Muscle of leg (tissue), 16 donors: ENCODE measurements at places on chromosomes 11 and 22.
A peak's percentile ranks its signal among the peaks of the same experiment; 100 is the strongest.

- no peak for DNase-seq
Observed at GRCh38 chr11:45855308-45855707, 8.0 kb downstream of the CRY2 start.

- DNase-seq = no peak
Observed at GRCh38 chr22:39935612-39936011, 24.6 kb upstream of the TMA7B start.

GRCh38 chr11:61912991-61913698 is 4.2 kb downstream of the RAB3IL1 start:
- peak; percentile 10 for DNase-seq

GRCh38 chr11:15942126-15942525 is 414.2 kb downstream of the SOX6 start:
- DNase-seq = no peak

- DNase-seq = peak; percentile 2
Observed at GRCh38 chr11:105265845-105266244, 126.3 kb upstream of the CARD18 start.

DNA sequence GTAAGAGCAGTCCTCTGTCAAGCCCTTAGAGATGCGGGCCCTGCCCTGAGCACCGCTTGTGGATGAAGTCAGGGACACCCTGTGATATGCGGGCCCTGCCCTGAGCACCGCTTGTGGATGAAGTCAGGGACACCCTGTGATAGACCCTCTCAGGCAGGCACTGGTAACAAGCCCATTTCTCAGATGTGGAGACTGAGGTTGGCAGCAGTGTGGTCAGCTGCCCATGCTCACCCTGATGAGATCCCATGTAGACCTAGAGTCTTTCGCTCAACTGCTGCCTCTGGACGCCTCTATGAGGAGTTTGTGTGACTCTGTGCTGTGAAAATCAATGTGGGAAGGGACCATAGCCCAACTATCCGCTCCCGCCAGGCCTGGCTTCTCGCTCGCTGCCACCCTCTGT is 58.8 kb upstream of the FADD start:
- DNase-seq = no peak

- no peak for DNase-seq
Observed at GRCh38 chr22:40684728-40685127, 5.4 kb downstream of the MCHR1 start.

- DNase-seq = no peak
Observed at GRCh38 chr22:46579751-46580449, 40.3 kb upstream of the GRAMD4 start.

DNA sequence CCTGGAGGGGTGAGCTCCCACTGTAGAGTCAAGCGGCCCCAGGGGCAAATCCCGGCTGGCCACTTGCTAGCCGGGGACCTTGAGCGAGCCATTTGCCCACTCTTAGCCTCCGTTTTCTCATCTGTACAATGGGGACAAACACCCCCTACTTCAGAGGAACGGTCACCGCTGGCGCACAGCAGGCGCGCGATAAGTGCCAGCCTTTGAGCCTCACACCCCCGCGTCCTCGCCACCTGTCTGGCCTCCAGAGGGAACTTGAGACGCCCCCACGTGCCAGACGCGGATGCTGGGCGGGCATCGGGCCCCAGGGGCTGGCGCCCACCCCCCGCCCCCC is 72.6 kb upstream of the TCF20 start:
- DNase-seq = no peak

- peak; percentile 89 for DNase-seq
Observed at GRCh38 chr11:86509588-86509974, 134.9 kb downstream of the CCDC81 start.

- DNase-seq = peak; percentile 20
Observed at GRCh38 chr11:135075740-135076139, 663.7 kb upstream of the B3GAT1 start.

DNA sequence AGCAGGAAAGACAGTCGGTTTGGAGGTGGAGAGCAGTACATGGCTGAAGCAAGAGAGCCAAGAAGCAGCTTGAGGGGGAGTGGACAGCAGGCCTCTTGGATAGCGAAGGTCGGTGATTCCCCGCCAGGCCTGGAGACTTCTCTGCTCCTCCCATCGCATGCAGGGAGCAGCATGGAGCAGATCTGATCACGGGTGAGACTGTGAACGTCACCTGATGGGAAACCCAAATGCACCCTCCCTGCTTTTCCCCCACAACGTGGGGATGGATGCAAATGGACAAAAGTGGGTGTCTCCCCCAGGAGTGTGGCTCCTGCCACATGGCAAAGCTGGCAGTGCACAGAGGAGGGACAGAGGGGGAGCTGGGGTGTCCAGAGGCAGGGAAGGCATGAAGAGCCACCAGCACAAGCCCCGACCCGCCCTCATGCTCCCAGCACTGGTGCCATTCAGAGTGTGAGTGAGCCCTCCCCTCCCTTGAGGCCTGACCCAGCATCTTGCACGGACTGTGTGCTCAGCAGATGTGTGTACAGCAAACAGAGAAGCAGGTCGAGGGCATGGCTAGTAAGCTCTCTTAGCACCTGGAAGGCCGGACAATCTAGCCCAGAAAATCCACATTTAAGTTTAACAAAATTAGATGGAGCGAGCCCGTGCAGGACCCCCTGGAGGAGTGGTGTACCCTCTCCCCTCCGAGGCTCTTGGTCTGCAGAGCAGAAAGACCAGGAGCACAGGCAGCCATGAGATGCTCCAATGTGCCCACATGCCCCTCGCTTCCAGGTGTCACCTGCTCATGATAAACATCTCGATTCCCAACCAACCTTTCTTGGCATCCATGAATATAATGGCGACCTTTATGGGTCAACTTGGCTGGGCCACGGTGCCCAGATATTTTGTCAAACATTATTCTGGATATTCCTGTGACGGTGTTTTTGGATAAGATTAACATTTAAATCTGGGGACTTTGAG is 661.7 kb downstream of the TBC1D22A start:
- no peak for DNase-seq

GRCh38 chr11:86145439-86146156 is 76.7 kb upstream of the PICALM start:
- peak; percentile 37 for DNase-seq

DNA sequence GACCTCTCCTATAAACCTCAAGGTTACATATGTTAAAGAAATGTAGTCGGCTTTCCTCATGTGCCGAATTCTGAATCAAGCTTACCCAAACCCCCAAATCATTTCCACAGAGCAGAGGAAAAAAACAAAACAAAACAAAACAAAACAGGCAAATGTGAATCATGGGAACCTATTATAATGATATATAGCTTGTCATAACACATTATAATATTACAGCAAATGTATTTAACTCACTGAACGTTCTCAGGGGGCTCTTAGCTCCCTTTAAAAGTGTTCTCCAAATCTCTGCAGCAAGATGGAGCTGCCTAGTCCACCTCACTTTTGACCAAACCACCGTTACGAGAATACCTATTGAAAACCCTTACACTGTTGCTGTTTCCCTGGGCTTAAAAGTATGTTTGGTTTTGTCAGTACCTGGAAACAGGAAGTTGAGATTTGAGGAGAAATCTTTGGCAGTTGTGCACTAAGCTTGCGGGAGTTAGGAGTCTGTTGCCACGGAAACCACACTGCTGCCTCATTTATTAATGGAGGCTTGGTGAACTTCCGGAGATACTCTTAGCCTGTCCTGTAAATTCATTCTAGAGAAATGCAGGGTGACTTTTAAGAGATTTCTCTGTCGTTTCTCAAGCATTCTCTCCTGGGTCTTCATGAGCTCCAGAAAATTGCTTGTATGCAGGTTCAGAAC is 167.0 kb upstream of the RASSF10 start:
- DNase-seq = peak; percentile 92

GRCh38 chr11:121928597-121929580 is 187.1 kb downstream of the BLID start:
- DNase-seq = peak; percentile 51

DNA sequence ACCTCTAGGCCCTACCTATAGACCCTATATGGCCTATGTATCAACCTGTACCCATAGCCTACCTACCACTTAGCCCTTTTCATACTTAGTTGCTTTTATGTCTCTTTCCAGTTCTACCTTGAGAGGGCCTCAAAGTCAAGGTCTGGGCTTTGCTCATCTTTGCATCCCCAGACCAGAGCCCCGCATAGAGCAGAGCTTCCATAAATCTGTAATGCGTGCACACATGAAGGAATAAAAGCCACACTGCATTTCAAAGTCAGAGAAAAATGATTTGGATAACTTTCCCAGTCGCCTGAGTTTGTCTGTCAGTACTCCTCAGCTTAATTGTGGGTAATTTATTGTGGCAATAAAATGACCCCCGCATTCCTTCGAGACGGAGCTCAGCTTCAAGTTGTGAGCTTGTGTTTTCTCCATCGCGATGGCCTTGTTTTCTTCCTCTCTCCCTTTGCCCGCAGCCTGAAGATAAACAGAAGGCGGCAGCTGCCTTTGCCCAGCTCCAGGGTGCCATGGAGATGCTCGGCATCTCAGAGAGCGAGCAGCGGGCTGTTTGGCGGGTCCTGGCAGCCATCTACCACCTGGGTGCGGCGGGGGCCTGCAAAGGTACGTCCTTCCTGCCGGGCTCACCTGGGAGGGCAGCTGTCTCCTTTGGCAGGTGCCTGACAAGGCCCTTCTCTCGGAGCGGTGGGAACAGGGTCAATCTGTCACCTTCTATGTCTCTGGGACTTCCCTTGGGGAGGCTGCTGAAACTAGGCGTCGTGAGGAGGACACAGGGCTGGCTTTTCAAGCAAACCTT is 55.7 kb downstream of the MYO18B start:
- DNase-seq = no peak

GRCh38 chr11:120281143-120281795 is 41.3 kb downstream of the POU2F3 start:
- DNase-seq = peak; percentile 42

- no peak for DNase-seq
Observed at GRCh38 chr11:112928136-112928535, 33.1 kb upstream of the NCAM1 start.

- DNase-seq = no peak
Observed at GRCh38 chr22:50481440-50482106, at the start of gene ADM2. Gene ADM2, plus strand, starts transcription at chr22:50481543. Its CDS starts 305 bp downstream, at chr22:50481848.

- peak; percentile 81 for DNase-seq
Observed at GRCh38 chr22:20867179-20868024, 8.6 kb downstream of the SNAP29 start.

GRCh38 chr11:109641549-109641948 is 219.6 kb downstream of the C11orf87 start:
- peak; percentile 77 for DNase-seq

- DNase-seq = no peak
Observed at GRCh38 chr22:20808844-20809243, 34.9 kb downstream of the SERPIND1 start.

DNA sequence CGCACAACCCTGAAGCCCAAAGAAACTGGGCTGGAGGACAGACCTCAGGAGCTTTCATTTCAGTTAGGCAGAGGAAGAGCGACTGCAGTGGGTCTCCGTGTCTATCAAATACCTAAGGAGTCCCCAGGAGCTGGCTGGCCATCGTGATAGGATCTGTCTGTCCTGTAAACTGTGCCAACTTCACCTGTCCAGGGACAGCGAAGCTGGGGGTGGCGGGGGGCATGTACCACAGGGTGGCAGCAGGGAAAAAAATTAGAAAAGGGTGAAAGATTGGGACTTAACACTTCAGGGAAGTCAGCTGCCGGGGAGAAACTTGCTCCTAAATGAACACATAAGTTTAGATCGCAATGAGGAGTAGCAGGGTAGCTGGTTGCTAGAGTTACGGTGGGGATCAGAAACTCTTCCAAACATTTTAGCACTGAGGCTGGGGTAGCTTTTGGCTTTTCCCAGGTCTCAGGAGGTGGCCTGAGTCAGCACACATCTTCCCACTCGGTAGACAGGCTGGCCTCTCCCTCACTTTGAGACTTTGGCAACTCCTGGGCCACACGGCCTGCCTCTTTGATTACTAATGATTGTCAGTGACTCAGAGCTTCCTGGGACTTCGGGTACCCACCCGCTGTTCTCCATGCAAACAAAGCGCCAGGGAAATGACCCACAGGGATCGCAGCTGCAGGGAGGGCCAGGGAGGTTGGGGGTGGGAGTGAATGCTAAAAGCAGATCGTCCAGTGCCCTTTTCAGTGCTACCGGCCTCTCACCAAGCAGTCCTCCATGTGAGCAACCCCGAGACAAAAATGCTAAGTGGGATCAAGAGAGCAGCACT is 2.9 kb upstream of the MTFP1 start:
- peak; percentile 77 for DNase-seq

GRCh38 chr11:23632293-23632692 is 772.0 kb upstream of the CCDC179 start:
- DNase-seq = no peak

DNA sequence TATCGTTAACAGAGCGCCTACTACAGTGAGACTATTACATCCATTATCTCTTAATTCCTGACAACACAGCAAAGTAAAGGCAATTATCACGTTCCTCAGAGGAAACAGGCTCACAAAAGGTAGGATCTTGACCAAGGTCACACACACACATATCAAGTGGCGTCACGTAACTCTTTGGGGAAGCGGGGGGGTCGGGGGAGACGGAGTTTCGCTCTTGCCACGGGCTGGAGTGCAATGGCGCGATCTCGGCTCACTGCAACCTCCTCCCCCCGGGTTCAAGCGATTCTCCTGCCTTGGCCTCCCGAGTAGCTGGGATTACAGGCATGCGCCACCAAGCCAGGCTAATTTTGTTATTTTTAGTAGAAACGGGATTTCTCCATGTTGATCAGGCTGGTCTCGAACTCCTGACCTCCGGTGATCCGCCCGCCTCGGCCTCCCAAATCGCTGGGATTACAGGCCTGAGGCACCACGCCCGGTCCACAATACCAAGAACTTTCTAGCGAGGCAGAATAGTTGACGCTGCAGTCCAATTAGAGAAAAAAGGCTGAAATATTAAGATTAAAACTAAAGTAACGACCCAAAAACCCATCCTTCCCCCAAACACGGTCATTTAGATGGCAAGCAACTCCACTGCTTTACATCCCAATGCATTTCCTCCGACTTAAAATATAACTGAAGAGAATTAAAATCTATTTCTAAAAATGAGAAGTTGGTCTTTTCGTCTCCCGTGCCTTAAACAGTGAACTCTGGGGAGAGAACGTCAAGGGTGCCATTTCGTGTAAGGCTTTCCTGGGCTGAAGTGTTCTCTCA is 1.2 kb downstream of the DDX17 start:
- DNase-seq = peak; percentile 57

DNA sequence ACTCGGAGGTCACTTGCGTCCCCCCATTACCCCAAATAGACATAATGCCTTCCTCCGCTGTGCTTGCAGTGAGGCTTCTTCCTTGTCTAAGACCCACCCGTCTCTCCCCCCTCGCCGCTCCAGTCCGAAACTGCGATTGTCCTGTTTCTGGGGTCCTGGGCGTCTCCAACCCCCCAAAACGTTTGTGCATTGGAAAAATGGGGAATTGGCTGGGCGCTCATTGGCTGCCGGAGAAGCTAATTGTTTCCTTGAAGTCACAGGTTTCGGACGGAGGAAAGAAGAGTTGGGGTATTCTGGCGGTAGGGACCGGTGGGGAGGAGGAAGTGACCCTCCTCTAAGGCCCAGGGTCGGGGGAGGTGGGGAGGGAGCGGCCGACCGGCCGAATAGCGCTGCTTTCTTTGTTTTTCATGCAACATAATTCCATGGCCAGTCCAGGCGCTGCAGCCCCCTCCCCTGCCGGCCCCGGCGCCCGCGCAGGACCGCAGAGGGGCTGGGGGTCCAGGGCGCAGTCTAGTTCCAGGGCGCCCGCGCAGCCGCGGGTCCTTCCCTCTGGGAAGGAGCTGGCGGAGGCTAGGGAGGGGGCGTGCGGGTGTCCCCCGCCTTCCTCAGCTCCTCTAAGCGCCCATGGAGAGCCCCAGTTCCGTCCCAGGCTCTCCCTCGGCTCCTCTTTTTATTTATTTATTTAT is 12.7 kb upstream of the CPT1A start:
- no peak for DNase-seq

- peak; percentile 60 for DNase-seq
Observed at GRCh38 chr22:37270928-37271650, 11.2 kb upstream of the CYTH4 start.
